ENCODE measurements at places on chromosomes 5 and 9. TPM values are rescaled to one million over a fixed set of nuclear protein-coding genes. Genes with fewer than 3 reads are reported as not detected.

KCNV2 gene
- not detected for total RNA-seq

PDCD1LG2 gene
- total RNA-seq, result not detected

ZBTB34 gene
- total RNA-seq, result 21.0 TPM

PCDHGC4 gene
- total RNA-seq, result 6.7 TPM

DELE1 gene
- total RNA-seq, result 108 TPM

PTPN3 gene
- total RNA-seq, result 1.6 TPM

FBP2 gene
- total RNA-seq, result not detected

N4BP3 gene
- total RNA-seq, result 2.2 TPM

VAV2 gene
- 270 TPM for total RNA-seq

CDC37L1 gene
- 20.8 TPM for total RNA-seq

PCSK5 gene
- 9.6 TPM for total RNA-seq

PCDHGB5 gene
- total RNA-seq, result 9.3 TPM

NTRK2 gene
- 2.1 TPM for total RNA-seq

PCDH12 gene
- total RNA-seq, result 1.7 TPM

SLC36A2 gene
- not detected for total RNA-seq

MLANA gene
- total RNA-seq, result not detected
